ENCODE measurements at places on chromosomes 12 and 14.

DNA sequence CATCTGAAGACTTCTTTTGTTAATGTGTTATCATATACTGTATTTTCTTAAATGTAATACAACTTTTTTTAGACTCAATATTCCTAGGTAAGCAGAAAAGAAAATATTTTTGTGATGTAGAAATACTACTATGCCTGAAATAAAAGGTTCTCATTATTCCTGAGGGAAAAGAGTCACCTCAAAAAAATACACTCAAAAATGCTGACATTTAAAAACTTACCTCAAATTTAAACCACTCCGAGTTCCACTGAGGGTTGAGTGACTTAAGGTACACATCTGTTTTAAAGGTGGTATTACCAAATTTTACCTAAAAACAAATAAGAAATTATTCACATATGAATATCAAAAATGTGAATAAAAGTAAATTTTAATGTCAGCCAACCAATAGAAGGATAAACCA lies 9.3 kb downstream of the C2CD5 start:
- no peak for DNase-seq

DNA sequence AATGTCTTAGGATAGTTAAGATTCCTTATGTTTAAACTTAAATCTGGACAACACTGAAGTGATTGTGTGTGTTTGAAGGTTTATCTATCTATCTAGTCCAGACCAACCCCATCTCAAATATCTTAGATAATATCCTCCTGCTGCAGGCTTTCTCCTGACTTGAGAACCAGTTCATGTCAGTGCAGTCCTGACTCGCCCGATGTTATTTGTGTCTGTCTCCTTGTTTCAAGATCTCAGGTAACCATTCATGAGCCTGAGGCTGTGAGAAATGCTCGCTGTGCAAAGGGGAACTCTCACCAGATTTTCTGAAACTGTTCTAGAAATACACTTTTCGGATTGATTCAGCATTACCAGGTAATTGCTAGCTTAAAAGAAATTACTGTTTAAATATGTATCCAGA lies 356.2 kb downstream of the SNAPC1 start:
- DNase-seq: no peak

DNA sequence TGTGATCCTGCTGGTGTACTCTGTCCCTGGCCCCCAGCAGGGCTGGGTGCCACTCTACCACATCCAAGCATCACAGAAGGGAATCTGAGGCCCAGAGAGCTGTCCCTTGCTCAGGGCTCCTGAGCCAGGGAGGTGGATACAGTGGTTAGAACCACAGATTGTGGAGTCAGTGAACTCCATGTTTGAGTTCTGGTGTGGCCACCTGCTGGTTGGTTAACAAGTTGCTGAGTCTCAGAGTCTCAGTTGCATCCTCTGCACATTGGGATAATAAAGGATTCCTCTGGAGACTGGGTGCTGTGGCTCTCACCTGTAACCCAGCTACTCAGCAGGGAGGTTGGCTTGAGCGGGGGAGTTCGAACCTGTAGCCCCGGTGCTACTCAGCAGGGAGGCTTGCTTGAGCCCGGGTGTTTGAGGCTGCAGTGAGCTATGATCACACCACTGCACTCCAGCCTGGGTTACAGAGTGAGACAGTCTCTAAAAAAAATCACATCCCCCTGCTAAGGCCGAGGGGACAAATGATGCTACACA lies 39.4 kb downstream of the MVK start:
- no peak for DNase-seq

- DNase-seq: no peak
These were observed 3.9 kb upstream of the KRT79 start for GRCh38 chr12:52837781-52838608.

DNA sequence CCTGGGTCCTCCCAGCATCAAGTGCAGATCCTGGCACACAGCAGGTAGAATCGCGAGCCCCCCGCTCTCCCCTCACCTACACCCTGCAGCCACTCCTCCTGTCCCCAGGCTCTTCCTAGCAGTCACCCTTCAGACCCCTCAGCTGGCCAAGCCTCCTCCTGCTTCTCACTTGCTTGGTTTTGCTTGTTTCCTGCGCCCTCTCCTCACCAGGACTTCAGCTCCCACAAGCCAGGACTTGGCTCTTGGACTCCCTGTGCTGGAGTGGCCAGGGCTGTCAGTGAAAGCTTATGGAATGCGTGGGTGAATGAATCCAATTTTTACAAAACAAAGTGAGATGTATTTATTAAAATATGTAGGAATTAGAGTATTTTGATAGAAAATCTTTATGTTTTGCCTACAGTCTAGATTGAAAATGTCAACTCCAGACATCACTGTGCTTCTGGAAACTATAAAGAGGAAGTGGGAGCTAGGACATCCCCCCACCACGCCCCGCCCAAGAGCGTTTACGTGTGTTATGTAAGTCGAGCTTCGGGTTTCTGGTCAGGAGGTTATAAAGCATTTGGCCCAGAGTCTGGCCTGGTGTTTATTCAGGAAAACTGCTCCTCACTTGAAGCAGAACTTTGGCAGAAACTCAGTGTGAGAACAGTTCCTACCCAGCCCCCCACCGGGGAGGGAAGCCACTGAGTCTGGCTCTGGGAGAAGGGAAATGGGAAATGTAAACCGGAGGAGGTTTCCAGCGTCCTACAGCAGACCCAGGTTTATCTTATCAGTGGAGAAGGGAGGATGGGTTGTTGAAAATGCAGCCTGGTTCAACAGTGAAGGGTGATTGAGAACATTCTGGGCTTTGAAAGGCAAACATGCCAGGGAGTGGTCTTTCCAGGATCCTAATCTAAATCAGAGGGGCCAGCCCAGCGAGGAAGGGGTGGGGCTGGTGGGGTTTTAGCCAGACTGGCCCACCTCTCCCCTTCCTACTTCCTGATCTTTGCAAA lies 8.8 kb downstream of the ALDH2 start:
- DNase-seq: no peak

DNA sequence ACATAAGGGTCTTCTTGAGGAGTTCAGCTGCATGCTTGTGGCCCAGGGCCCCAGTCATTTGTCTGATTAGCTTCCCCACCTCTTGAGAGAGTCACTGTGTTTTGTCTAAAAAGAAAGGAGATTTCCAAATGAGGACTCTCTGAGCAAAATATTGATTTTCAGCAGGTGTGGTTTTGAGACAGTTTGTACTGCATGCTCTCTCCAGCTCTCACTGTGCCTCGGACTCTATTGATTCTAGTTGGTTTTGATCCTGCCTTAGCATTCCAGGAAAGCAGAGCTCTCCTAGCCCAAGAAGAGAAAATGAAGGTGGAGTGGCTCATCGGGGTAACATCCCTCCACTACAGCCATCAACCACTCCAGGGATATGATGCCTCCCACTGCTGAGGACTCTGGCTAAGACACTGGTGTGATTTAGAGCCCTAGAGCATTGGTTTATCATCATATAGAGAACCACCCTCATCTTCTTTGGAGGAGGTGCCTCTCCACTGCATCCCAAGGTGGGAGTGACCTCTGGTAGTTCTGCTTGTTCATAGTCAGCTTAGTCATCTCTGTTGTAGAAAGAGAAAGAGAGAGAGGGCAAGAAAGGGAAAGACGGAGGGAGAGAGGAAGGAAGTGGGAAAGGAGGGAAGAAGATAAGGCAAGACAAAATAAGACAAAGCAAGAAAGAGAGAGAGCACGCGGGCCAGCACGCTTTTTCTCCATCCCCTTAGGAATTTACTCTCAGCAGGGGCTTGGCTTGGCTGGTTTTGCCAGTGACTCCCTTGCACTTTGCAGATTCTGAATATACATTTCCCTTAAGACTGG lies 365.6 kb downstream of the DPF3 start:
- DNase-seq: no peak

GRCh38 chr12:104340177-104340576 lies 36.6 kb downstream of the EID3 start:
- no peak for DNase-seq

- no peak for DNase-seq
These were observed 679.5 kb downstream of the C12orf50 start for GRCh38 chr12:87349681-87350080.

DNA sequence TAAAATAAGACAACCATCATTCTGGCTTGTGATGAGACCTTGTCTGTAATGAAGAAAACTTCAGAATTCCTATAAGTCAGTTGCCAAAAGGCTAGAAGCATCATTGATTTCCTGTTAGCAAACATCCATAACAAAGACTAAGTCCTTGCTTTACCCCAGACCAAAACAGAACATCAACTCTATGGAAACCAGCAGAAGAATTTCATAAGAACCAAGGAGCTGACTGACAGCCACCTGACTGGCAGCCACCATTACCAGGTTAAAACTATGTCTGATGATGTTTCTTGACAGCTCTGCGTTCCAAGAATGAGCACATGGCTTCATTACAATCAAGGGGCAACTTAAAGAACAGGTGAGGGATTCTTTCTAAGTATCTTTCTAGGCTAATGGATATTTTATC lies 29.3 kb downstream of the HECTD4 start:
- peak; percentile 2 for DNase-seq

- DNase-seq: no peak
These were observed at the start of gene MYH7 for GRCh38 chr14:23435543-23436326. Gene MYH7, minus strand, starts transcription at chr14:23435660. Its CDS starts 1,928 bp downstream, at chr14:23433732.

GRCh38 chr14:55867311-55867710 lies 250.9 kb upstream of the PELI2 start:
- no peak for DNase-seq

DNA sequence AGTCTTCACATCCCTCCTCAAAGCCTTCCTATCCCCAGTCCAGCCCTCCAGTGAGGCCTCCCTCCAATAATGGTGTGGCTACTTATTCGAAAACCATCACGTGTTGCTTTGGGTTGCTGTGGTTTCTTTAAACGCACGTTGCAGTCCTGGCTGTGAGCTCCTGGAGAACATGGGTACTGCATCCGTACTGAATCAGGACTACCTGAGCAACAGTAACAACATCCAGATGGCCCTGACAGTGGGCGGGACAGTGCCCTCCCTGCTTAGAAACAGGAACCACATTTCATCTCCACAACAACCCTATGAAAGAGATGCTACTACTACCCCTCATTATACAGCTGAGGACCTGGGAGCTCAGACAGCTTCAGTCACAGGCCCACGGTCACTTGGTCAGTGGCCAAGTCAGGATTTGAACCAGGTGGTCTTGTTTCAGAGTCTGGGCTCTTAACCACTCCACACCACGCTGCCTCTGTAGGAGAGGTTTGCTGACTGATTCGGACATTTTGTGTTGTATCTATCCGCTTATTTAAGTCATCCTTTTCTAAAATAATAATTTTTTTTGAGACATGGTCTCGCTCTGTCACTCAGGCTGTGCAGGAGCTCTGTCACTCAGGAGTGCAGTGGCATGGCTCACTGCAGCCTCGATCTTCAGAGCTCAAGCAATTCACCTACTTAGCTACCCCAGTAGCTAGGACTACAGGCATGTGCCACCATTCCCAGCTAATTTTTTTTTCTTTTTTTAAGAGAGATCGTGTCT lies 104.8 kb downstream of the DPF3 start:
- no peak for DNase-seq

DNA sequence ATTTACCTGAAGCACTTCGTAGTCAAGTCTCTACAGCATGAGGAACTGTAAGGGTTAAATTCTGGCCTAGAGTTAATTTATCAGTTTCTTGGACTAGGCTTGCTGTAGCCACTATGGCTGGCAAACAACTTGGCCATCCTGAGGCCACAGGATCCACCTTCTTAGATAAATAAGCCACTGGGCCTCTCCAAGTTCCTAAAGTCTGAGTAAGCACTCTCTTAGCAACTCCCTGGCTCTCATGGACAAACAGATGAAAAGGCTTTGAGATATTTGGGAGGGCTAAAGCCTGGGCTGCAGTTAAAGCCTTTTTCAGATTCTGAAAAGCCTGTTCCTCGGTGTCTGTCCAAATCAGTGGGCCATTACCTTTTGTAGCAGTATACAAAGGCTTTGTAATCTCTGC lies 675.0 kb downstream of the TMEM121 start:
- DNase-seq: no peak

DNA sequence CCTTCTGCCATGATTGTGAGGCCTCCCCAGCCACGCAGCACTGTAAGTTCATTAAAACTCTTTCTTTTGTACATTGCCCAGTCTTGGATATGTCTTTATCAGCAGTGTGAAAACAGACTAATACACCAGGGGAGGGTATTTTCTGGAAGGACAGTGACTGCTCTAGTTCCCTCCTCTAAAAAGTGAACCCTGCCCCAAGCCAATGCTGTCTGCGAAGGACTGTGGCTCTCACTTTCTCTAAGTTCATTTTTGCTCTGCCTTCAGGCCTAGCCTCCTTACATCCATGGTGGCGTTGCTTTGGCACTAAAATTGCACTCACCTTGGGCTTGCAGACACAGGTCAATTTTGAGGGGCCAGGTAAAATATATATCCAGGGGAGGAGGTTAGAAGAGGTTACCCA lies 323.0 kb downstream of the VRK1 start:
- no peak for DNase-seq

GRCh38 chr14:100440207-100440631 lies 117.1 kb downstream of the SLC25A47 start:
- peak; percentile 22 for DNase-seq

- DNase-seq: no peak
These were observed 3.8 kb upstream of the TULP3 start for GRCh38 chr12:2886768-2887450.
